ENCODE measurements at places on chromosomes 6 and 20.

DNA sequence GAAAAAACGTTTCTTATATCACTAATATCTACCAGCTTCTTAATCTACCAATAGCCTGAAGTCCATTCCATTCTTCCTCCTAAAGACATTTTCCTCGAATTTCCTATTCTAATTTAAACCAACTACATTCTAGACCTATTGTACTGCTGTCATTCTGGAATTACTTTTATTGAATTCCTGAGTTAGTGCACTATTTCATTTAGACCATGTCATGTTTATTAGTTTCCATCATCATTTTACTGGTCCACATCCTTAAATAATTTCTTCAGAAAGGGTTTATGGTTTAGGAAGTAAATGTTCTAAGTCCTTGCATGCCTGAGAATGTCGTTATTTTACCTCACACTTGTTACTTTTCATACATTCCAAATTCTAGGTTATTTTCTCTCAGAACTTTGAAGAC lies 13.2 kb downstream of the LCA5 start:
- no peak for DNase-seq

DNA sequence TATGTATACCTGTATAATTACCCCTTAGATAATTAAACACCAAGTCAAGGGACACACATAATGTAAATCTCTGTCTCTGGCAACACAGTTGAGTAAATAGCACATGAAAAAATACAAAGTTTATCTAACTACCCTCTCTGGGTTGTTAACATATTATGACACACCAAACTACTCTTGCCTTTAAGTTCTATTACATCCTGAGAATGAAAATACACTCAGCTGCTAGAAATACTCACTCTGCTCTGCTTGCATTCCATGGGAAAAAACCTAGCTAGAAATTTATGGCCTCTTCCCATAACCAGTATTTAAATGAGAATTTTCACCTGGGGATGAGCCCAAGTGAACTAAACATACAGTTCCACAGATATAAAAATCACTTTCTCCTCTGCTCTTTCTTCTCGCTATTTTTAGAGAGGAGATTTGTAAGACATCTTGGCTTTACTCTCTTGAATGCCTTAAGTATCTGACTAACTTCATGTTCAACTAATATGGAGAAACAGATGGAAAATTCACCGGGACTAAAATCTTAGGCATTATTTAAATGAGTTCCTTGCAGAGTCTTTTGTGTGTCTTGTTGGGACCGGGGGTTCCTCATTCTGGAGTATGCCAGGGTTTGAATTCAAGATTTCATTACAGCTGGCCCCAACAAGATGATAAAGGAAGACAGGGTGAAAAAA lies 140.9 kb downstream of the GJA10 start:
- no peak for DNase-seq

GRCh38 chr6:52547647-52548352 lies 29.1 kb downstream of the TRAM2 start:
- no peak for DNase-seq

- no peak for DNase-seq
Measured at GRCh38 chr20:20100881-20101280, 48.5 kb downstream of the CFAP61 start.

DNA sequence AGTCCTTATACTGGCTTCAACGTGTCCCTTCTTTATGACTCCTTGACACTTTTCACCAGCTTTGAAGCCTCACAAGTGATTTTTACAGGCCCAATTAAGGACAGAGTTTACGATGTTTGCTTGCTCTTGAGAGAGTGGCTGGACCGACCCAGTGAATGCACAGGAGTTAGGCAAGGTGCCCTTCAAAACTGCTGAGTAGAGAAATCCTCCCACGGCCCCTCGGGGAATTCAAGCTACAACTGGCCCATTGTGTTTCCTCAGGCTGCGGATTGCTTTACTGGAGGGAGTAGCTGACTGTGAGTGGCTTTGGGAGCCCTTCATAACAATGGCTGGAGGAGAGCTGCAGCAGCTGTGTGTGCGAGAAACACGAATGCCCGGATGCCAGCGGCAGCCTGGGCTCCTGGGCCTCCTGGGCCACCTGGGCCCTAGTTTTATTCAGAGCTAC lies 50.0 kb downstream of the SGK1 start:
- no peak for DNase-seq

GRCh38 chr6:80527552-80528052 lies 421.1 kb downstream of the BCKDHB start:
- DNase-seq, result no peak

DNA sequence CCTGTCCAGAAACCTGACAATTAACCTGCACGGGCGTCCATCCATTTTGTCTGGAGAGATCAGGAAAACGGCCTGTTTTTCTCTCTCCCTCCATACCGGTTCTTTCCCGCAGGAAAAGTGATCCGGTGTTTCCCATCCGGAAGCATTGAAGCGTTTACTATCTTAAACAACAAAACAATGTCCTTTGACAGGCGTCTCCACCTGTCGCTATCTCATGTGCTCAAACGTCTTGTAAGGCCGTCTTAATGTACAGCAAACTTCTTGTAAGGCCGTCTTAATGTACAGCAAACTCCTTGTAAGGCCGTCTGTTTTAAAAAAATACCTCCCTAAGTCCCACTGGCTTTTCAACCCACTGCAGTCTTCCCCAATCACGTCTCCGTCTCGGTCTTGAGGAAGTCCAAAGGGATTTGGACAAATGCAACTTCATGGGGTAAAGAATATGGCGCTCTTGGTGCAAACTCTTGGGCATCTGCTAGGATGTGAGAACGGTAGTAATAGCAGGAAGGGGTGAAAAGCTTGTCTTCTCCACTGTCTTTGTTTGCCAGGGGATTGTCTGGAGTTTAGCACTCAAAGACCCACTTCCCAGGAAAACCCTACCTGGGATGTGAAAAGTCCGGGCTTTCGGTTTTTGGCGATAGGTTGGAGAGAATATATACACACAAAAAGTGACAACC lies 29.9 kb upstream of the TRIM27 start:
- DNase-seq, result no peak

- no peak for DNase-seq
Measured at GRCh38 chr20:9514461-9515213, at the start of gene LAMP5. Gene LAMP5, plus strand, starts transcription at chr20:9514590. Its CDS starts 263 bp downstream, at chr20:9514853.

DNA sequence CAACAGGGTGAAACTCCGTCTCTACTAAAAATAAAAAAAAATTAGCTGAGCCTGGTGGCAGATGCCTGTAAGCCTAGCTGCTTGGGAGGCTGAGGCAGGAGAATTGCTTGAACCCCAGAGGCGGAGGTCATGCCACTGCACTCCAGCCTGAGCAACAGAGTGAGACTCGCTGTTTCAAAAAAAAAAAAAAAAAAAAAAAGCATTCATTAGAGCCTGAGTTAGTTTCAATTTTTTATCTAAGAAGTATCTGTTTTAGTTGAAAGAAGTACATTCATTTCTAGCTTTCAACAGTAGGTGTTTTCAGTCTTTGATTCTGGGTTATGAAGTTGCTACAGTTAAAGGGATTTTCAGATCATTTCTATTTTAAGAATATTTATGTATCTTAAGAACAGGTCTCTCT lies 42.2 kb downstream of the ZNF292 start:
- no peak for DNase-seq

DNA sequence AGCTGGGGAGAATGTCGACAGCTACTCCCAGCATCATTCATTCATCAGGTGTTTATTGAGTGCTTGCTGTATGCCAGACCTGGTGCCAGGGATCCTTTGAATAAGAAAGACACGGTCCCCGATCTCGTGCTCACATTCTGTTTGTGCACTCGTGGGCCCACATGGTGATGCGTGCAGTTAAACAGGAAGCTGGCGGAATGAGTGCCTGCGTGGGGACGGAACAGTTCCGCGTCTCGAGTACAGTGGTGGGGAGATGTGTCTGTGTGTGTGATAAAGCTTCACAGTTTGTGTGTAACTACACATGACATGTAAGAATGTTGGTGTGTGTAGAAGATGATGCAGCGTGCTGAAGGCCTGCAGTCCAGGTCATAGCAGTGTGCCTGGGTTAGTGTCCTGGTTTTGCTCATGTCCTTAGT lies 6.5 kb downstream of the RBM38 start:
- peak; percentile 59 for DNase-seq

DNA sequence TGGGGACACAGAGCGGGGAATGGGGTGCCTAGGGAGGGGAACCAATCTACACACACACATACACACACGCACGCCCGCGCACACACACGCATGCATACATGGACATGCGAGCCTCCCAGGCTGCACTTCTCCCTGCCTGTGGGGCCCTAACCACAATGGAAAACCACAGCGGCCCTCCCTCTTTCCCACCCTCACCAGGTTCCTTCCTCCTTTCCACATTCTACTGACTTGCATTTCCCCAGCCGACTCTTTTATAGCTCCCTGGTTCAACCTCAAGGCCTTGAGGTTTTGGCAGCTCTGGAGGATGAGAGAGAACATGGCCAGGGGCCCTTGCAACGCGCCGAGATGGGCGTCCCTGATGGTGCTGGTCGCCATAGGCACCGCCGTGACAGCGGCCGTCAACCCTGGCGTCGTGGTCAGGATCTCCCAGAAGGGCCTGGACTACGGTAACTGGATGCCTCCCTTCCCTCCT lies at the start of gene BPI:
BPI (plus strand) TSS at position 249 of the 472 bp plus-strand sequence; CDS start at position 317, 68 bp downstream.
- no peak for DNase-seq

- no peak for DNase-seq
Measured at GRCh38 chr20:51409192-51409880, 133.2 kb downstream of the NFATC2 start.

- DNase-seq, result no peak
Measured at GRCh38 chr6:52566201-52566600, 10.7 kb downstream of the TRAM2 start.

DNA sequence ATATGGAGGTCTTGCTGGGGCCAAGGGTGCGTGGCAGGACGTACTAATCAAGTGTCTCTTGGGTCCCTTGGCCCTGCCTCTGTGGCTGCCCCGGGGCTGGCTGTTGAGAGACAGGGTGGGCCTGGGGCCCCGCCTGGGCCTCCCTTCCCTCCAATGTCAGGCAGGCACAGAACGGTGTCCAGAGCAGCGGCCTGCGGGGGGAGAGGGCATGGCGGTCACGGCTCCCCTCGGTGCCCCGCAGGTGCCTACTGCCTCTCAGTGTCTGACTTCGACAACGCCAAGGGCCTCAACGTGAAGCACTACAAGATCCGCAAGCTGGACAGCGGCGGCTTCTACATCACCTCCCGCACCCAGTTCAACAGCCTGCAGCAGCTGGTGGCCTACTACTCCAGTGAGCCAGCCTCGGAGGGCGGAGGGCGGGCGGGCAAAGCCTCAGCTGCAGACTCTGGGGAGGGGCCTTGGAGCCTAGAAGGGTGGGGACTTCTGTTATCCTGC lies 50.0 kb downstream of the SRC start:
- no peak for DNase-seq

- DNase-seq, result no peak
Measured at GRCh38 chr20:56069016-56069415, 63.7 kb upstream of the CBLN4 start.

- no peak for DNase-seq
Measured at GRCh38 chr6:48194596-48195295, 83.7 kb upstream of the PTCHD4 start.

DNA sequence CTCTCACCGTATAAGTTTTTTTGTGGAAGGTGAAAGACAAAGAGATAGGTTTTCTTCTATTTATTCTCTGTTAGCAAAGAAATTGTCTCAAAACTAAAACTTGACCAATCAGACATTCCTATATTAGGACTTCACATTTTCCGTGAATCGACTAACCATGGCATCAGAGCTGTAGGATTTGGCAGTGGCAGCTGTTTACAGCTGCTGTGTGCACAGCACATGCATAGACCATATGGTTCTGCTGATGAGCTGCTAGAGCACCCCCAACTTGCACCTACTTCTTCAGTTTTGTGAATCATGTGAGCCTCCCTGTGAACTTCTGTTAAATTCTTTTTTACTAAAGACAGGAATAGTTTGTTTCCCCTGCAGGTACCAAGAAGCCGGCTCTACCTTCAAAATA lies 157.9 kb downstream of the RFX6 start:
- no peak for DNase-seq

- DNase-seq, result peak; percentile 47
Measured at GRCh38 chr6:43143235-43144128, 27.6 kb upstream of the SRF start.

DNA sequence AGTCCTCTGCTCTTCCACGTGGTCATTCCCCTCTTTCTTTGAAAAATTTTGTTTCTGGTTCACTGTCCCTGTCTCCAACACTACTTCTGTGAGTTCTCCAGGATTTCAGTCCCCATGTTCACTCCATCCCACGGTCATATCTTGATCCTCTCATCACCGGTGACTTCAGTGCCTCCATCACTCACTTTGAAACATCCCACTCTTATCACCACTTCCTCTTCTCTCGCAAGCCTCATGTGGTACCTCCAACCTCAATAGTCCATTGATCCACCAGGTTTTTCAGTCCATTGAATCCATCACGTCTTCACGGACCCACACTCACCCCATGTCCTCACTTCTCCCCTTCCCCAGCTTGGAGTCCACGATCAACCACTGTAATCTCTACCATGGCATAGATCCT lies 64.8 kb downstream of the CARMIL1 start:
- DNase-seq, result no peak

DNA sequence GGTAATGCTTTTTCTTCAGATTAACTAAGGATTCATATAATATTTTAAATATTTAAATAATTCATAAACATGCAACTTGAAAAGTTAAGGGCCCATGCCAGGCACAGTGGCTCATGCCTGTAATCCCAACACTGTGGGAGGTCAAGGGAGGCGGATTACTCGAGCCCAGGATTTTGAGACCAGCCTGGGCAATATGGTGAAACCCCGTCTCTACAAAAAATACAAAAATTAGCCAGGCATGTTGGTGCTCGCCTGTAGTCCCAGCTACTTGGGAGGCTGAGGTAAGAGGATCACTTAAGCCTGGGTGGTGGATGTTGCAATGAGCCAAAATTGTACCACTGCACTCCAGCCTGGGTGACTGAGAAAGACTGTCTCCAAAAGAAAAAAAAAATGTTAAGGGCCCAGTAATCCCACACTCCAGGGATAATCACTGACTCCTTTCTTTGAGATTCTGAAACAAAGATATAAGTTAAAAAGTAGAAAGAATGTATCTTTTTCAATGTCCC lies 7.9 kb upstream of the RIN2 start:
- DNase-seq, result no peak

- no peak for DNase-seq
Measured at GRCh38 chr6:143965503-143966171, 42.4 kb downstream of the PLAGL1 start.

DNA sequence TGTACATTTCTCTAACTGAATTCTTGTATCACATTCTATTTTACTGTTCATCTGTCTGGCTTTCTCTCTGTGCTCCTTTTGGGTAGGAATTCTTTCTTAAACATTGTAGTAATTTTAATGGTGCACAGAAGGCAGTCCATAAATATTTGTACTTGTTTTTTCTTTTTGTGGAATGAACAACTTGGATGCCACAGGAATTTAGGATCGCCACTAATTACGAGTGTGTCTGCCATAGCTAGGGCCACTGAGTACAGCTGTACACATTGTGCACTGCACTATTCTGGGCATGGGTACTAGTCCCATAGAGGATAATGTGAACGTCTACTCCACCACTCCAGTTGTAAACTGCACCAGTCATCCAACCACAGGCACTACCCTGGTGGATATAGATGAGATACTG lies 39.3 kb upstream of the TMEM200A start:
- DNase-seq, result no peak

GRCh38 chr6:36599791-36600209 lies 5.6 kb downstream of the SRSF3 start:
- DNase-seq, result peak; percentile 68
